ENCODE measurements at places on chromosomes 5 and 9.

DNA sequence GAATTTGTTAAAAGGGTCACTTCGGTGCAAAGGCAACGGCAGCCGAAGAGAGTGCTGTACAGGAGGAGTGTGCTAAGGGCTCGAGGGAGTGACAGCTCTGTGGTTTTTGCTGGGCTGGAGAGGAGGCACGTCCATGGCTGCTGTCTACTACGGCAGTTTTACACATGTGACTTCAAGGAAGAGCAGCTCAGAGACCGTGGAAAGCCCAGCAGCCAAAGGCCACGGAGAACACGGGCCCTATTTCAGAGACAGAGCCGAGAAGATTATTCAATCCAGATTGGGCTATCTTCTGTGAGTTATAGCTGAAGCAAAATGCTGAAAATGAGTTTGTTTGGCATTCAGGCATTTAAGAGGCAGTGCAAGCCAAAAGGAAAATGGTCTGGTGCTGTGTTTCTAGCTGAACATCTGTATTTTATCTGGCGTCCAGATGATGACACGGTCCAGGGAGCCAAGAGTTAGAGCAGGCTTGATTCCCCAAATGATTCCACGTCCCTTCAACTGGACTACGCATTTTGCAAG, 96.4 kb downstream of the RFK start:
- DNase-seq = peak; percentile 82

- DNase-seq = no peak
These were observed 188.7 kb downstream of the GADD45G start for GRCh38 chr9:89793551-89793950.

DNA sequence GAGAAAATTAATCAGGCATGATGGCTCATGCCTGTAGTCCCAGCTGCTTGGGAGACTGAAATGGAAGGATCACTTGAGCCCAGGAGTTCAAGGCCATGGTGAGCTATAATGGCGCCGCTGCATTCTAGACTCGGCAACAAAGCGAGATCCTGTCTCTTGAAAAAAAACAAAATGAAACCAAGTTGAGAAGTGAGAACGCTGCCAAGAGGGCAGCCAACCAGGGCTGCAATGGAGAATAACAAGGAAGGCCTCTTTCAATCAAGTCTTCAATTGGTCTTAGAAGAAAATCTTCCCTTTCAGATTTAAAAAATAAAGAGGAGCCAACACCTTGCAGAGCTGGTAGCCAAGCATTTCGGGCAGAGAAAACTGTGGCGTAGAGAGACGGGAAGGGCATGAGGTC, 14.7 kb downstream of the KIAA1958 start:
- DNase-seq = no peak

DNA sequence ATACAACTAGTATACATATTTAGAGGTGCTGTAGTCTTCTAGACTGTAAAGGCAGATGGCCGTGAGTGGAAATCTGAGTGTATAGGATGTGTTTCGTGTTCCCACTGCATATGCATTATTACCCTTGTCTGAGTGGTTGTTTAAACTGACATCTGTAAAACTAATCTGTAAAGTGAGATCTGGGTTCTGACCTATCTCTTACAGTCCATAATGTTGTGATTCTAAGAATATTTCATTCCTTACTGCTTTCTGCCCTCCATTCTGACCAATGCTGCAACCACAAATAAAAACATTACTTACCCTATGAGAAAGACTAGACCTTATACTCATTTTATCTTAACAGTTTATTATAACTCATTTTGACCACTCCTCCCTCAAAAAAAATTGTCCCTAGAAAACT, 47.6 kb upstream of the MACIR start:
- DNase-seq = no peak

DNA sequence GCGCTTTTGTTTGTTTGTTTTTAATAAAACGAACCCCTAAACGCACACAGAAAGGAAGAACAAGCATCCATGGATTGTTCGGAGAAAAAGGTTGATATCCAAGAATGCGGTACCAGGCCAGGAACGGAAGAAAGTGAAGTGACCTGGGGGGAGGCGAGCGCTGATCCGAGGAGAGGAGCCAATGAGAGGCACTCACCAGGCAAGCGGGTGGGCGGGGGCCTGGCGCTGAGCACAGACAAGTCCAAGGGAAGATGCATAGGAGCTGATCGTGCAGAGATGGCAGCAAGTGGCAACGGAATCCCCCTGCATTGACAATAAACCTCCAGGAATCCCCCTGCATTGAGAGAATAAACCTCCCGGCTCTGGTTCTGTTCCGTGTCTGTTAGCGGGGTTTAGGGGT, 8.4 kb downstream of the OBP2B start:
- DNase-seq = no peak

- no peak for DNase-seq
These were observed 18.8 kb downstream of the UBQLN1 start for GRCh38 chr9:83688921-83689320.

DNA sequence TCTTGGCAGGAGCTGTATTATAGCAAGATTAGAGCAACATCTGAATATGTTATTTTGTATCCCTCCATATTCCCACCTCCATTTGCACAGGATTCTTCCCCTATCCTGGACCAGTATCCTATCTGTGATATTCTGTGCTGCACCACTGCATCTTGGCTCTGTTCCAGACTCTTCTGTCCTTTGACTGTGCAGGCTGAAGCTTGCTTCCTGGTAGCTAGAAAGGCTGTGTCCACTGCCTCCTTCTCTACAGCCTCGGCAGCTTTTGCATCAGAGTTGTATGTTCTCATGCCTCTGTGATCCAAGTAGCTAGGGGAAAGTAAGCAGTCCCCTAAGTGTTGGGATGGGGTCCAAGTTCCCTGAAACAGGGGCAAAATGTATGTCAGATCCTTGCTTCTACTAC, 104.1 kb downstream of the GAS1 start:
- DNase-seq = peak; percentile 86

DNA sequence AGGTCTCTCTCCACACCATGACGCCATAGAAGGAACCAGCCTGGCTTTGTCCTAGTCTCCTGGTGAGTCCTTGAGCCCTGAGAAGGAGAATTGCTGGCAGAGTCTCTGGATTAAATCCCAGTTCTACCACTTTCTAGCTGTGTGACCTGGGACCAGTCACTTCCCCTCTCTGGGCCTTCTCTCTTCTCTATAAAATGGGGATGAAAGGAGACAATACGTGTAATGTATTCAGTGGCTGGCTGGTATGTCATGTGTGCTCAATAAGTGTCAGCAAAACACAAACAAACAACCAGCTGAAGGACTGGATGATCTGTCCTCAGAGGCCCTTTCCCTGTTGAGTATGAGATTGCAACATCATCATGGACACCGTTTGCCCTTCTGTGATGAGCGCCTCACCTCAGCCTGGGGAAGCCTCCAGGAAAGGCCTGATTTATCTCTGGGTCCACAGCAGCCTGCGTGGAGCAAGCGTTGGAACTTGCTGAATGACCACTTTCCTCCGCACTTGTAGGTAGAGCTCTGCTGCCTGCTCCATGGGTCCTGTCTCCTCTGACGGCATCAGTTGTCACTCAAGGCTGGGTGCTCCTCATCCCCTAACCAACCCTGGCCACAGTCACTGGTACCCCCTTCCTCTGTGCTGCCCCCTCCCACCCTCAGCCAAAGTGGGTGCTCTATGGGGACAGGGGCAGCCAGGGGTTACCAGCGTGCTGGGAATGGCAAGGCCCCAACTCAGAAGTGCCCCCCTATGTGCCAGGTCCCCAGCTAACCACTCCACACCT, 3.6 kb upstream of the NR5A1 start:
- DNase-seq = no peak

GRCh38 chr9:72902268-72902667, 50.6 kb downstream of the ALDH1A1 start:
- DNase-seq = no peak

- DNase-seq = peak; percentile 78
These were observed 28.8 kb downstream of the SLC46A2 start for GRCh38 chr9:112861638-112862555.

GRCh38 chr5:127307868-127308267, 17.3 kb downstream of the MEGF10 start:
- DNase-seq = no peak

GRCh38 chr5:10381803-10382202, 28.3 kb downstream of the MARCHF6 start:
- DNase-seq = no peak

GRCh38 chr5:146697211-146697610, 181.2 kb upstream of the GPR151 start:
- no peak for DNase-seq

- no peak for DNase-seq
These were observed 34.1 kb downstream of the ECPAS start for GRCh38 chr9:111450124-111450523.

DNA sequence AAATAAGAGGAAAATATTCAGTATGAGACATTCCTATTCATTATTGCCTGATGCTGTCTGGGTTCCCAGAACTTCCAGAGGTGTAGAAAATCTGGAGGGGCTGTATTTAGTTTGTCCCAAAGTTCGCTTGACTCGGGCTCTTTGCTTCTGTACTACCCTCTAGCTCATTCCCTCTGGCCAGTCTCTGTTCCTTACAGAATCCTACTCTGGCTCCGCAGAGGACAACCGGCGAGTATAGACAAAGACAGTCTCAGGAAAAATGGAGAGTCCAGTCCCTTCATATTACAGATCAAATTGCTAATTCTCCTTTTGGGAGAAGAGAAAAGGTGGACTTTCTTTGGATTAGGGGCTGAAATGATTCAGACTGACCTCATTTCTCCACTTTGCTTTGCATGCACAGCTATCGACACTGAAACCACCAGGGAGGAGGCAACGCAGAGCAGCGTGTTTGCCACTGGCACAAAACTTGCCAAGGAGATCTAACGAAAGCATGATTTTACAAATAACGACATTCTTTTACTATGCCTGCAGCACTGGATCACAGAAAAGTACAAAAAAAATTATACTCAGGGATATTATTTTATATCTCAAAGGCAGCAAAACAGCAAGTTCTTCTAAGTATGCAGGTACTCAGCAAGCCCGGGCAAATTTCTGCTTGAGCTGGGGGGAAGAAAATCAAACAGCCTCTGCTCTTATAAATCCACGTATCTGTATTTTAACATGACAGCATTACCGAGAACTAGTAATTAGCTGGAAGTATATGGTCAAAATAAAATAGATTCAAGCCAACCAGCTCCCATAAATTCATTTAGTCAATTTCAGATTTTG, 279.7 kb downstream of the NPR3 start:
- DNase-seq = no peak

DNA sequence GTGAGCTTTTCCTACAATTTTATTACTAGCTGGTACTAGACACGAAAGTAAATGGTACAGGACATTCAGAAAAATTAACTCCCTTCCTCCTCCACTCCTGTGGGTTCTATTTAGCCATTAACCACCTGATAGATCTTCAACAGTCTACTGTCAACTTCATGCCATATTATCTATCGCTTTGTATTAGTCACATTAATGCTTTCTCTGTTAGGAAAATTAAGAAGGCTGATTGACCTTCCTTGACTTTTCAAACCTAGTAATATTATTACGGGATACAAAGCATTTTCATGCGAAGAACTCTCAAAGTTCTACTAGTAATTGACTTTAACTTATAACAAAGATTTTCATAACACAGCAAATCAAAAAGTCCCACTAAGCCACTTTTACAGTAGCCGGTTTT, 1.2 kb downstream of the TEX10 start:
- DNase-seq = no peak

- DNase-seq = no peak
These were observed 262.7 kb downstream of the YTHDC2 start for GRCh38 chr5:113776168-113776567.

GRCh38 chr5:160744268-160745101, 107.5 kb downstream of the ATP10B start:
- peak; percentile 26 for DNase-seq

DNA sequence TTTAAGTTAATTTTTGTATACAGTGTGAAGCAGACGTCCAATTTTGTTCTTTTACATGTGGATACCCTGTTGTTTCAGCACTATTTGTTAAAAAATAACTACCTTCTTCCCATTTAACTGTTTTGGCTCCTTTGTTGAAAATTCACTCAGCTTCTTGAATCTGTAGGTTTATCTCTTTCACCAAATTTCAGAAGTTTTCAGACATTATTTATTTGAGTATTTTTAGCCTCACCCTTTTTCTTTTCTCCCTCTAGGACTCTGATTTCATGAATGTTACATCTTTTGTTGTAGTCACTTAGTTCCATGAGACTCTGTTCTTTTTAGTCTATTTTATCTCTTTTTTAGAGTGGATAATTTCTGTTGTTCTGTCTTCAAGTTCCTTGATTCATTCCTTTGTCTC, 4.6 kb upstream of the TNPO1 start:
- DNase-seq = no peak

DNA sequence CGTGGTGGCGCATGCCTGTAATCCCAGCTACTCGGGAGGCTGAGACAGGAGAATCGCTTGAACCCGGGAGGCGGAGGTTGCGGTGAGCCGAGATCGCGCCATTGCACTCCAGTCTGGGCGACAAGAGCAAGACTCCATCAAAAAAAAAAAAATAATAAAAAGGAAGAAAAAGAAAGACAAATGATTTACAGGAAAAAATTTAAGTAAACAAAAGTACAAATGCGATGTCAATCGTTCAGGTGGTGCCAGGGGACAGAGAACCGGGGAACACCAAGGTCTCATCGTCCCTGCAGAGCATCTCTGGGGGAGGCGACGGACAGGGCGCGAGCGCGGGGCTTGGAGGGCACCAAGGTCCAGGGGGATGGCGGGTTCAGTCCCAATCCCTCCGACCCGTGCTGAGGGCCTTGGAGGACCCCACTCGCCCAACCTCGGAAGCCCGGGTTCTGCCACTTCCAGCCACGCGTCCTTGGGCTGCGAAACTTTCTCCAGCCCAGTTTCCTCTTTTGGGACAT, 607 bp upstream of the HNRNPAB start:
- DNase-seq = no peak

All from lung (tissue), 17 donors.